ENCODE measurements at places on chromosomes 5 and 9.

- peak; percentile 43 for DNase-seq
Measured at GRCh38 chr9:122122903-122123632, 30.0 kb upstream of the TTLL11 start.

- DNase-seq: no peak
Measured at GRCh38 chr5:177972613-177973012, 23.4 kb downstream of the PROP1 start.

- DNase-seq: no peak
Measured at GRCh38 chr9:95010431-95010838, 283.9 kb downstream of the AOPEP start.

GRCh38 chr9:107784235-107784958 is 294.8 kb upstream of the KLF4 start:
- no peak for DNase-seq

GRCh38 chr5:98638701-98639100 is 134.8 kb upstream of the RGMB start:
- no peak for DNase-seq

DNA sequence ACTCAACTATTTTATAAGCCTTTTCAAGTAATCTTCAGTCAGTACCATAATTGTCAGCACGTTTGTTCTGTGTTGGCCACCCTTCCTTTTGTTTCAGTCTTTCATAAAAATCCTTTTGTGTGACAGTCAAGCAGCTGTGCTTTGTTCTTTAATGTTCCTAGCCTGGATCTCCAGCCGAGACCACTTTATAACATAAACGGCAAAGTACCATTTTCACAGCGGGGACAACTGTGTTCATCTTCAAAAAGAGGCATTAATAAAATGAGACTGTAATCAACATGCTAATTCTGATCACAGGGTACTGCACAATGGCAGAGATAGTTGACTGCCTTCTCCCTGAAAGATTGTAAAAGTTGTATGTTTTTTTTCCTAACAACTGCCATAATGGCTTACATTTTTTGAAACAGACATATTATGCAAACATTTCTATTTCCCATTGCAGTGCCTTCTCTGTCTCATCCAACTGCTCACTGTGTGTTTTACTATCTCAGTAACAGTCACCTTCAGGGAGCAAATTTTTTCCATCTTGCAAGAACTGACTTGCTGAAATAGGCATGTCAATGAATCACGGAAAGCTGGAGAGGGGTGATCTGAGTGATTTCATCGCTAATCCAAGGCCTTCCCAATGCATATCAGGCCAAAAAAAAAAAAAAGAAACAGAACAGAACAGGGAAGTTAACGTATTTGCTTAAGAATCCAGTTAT is 828.5 kb upstream of the DMAC1 start:
- no peak for DNase-seq

DNA sequence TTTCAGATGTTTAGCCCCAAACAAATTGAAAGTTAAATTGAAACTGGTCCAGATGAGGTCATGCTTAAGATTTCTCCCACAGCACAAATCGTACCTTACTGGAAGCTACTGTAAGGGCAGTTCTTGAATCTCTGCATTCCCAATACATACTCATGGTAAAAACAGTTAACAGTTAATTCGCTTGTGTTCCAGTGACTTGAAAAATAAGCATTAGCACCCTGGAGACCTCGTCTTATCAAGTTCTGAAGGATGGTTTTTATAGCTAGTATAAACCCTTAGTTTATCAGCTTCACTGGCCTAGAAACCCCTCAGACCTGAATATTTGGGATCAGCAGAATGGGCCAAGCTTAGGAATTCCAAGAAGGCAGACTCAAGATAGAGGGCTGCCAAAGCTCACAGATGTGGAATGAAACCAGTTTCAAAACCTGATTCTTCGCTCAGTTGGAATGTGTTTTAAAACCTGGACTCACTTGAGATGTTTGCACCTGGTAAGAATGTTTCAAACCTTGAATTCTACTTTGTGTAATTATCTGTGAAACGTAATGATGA is 103.6 kb downstream of the C9orf152 start:
- no peak for DNase-seq

DNA sequence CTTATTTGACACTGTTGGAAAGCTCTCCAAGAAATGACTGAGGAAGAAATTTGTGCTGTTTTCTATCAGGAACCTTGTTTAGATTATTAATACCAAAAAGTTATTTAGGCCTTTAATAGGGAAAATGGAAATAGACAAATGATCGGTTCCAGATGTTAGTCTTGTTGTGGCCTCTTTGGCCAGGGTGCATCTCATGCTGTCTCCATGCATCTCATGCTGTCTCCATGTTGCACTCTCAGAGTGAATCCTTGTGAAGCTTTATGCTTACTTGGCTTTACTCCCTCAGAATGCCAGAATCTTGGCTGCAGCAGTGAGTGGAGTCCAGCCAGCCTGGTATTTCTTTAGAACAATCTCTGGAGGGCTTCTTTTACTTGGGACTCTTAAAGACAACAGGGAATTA is 185.5 kb downstream of the ARHGAP26 start:
- DNase-seq: no peak

- no peak for DNase-seq
Measured at GRCh38 chr9:101480386-101480785, 44.8 kb upstream of the ALDOB start.

GRCh38 chr5:131926168-131926567 is 19.3 kb downstream of the MEIKIN start:
- DNase-seq: no peak

- DNase-seq: no peak
Measured at GRCh38 chr5:149069711-149070110, 6.8 kb upstream of the SH3TC2 start.

GRCh38 chr9:108852079-108852478 is 3.7 kb downstream of the ACTL7B start:
- DNase-seq: no peak

GRCh38 chr5:149999359-149999758 is 1.1 kb downstream of the TIGD6 start:
- no peak for DNase-seq

GRCh38 chr5:44885903-44886302 is 77.2 kb downstream of the MRPS30 start:
- no peak for DNase-seq

All from stimulated activated CD8-positive, alpha-beta memory T cell treated with anti-CD3 and anti-CD28 coated beads, Interleukin-15, amount 100 ng/mL, for 4 hours (primary cell).